Caco-2 (cell line): ENCODE measurements at places on chromosomes 6 and 20.
A peak's percentile ranks its signal among the peaks of the same experiment; 100 is the strongest.

DNA sequence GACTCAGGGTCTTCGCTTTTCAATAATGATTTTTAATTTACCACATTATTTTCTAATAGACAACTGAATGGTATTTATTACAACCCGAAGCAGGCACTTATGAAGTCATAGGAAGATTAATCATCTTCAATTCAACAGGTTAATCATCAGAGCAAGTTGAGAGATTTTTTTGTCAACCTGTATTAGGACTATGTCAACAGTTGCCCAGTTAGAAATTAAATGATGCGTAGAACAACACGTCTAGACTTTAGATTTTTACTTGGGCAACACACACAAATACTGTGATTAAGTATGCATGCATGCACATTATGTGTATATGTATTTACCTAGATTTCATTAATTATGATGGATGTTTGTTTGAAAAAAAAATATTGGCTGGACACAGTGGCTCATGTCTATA is 4.3 kb downstream of the ILRUN start:
- no peak for DNase-seq

GRCh38 chr6:22153384-22154158 is 143.3 kb downstream of the PRL start:
- no peak for DNase-seq

GRCh38 chr6:5078121-5078669 is 6.9 kb upstream of the PPP1R3G start:
- no peak for DNase-seq

DNA sequence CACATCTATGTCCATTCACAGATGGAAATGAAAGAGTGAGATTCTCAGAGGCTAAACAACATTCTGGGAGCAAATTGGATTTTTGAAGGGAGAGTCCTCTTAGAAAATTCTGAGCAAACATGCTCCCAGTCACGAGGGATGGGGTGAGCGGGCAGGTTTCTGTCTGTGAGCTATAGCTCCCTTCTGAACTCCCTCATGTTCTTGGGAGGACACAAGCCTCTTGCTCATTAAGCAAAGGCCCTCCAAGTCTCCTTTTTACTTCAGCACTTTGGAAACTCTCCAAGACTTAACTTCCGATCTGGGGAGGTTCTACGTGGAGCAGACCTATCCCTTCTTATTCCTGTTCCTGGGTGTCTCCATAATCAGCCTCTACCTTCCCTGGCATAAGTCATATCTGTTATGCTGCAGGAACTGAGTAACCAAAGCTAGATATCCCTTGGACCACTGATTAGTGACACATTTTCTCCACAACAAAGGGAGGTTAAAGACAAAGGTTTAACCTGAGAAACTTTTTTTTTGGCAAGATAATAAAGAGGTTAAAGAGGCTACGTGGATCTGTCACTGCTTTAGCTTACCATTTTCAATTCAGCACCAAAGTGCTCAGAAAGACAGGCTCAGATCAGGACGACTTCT is 33.0 kb upstream of the SMIM29 start:
- DNase-seq: no peak

DNA sequence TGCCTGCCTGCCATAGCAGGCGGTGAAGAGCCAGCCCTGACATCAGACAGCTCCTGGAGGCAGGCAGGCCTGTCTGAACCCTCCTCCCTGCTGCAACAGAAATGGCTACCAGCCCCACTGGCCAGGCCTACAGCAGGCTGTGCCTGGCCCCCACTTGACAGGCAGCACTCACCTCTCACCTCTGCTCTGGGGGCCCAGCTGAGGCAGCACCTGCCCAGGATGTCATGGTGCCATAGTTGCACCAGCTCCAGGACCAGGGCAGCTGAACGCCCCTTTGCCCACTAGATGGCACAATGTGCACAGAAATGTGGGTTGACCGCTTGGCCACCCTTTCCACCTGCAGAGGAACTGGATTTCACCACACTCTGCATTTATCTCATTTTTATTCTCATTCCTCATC is 30.6 kb downstream of the MRPL14 start:
- peak; percentile 73 for DNase-seq

DNA sequence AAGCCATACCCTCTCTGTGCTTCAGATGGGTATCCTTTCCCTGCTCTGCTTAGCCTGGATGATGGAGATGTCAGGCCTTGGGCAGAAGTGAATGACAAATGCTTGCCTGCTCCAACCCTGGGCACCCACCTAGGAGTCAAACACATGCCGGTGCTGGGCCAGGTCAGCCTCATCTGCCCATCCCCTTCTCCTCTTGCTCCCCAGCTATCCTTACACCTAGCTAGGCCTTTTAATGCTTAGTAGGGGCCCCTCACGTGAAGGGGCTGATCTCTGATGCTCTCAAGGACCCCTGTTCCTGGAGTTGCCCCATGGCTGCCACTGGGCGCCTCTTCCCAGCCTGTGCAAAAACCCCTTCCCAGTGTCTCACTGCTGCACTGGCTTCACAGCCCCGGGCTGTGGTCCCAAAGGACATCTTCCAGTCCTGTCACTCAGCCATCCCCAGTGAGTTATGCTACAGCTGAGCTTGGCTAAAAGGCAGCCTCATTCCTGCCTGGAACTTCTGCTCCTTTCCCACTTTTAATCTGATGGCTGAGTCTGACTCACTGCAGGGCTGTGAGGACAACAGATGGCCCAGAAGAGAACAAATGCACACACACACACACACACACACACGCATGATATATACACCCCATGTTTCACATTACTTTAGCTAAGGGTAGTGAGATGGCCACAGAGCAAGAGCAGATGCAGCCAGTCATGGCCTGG is 12.8 kb upstream of the SDCBP2 start:
- DNase-seq: no peak

DNA sequence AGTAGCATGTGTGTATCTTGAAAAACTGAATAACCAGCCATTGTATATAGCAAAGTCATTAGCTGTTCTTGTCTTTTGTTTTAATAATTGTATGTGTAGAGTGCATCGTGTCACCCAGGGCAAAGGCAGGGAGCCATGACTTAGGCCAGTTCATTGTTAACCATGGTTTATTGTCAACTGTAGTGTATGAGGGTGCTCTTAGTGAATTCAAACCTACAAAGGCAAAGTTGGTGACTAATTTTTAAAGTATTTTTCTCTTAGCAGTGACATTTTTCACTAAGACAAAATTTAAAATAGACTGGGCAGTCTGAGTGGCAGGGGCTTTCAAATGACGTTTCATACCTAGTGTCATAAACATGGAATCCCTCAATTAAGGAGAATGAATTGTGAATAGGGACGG is 79.0 kb downstream of the TULP4 start:
- no peak for DNase-seq

DNA sequence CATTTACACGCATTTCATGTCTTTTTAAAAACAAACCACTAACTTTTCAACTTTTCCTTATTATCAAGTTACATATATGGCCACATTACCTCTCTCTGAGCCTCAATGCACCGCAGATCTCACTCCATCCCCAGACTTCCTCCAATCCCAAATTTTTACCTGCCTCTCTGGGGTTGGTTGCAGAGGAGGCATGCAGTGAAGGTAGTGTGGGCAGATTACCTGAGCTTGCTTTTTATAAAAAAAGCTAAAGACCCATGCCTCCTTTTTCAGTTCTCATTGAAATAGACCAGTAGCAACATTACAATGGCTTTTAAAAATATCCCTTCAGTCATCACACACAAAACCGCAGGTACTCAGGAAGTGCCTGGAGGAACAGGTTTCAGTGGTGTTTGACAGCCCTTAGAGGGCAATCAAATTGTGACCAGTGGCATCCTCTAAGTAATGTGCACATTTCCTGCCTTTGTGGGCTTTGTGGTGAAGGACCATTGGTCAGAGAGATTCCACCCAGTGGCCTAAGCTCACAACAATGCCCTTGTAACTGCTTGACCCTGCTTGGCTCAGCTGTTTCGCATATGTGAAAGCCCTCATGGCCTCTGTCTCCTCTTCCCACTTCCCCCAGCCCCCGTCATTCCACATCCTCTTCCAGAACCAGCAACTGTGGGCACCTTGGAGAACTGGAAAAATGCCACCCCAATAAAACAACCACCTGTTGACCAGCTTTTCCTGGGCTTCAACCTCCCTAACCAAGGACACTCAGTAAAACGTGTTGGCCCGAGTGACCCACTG is 30.2 kb upstream of the IL17A start:
- DNase-seq: no peak

DNA sequence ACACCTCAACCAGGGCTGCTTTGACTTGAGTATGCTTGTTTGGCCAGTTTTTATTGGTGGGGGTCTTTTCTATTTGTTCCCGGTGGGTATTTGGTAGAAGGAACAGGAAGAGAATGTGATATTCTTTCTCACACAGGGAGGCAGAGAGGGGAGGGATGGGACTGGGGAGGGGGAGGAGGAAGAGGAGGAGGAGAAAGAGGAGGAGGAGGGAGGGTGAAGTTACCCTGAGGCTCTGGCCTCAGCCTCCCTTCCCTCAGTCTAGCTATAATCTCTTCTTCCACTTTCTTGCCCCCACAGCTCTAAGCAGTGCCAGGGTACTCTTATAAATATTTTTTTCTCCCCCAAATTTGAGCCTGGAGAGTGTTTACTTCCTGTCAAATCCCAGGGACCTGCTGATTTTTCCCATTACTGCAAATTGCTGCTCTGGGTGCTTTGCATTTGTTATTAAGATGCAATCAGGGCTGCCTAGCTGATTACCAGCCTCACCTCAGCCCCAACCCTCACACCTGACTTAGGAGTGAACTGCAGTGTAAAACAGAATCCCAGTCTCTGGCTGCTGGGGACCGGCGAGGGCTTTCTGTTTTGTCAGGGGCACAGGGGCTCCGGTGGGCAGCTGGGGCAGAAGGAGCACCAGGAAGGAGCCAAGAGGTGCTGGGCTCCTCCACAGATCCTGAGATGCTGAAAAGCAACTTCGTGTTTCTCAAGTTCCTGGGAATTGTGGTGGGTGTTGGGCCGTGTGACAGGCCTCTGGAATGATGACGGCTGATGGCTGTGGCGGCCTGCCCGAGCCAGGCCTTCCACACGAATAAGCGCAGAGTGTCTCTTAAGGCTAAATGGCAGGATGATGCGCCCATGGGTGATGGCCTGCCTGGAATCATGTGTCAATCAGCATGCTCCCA is 141.4 kb downstream of the CD83 start:
- DNase-seq: no peak

GRCh38 chr6:112841553-112842329 is 494.6 kb downstream of the RFPL4B start:
- DNase-seq: no peak

DNA sequence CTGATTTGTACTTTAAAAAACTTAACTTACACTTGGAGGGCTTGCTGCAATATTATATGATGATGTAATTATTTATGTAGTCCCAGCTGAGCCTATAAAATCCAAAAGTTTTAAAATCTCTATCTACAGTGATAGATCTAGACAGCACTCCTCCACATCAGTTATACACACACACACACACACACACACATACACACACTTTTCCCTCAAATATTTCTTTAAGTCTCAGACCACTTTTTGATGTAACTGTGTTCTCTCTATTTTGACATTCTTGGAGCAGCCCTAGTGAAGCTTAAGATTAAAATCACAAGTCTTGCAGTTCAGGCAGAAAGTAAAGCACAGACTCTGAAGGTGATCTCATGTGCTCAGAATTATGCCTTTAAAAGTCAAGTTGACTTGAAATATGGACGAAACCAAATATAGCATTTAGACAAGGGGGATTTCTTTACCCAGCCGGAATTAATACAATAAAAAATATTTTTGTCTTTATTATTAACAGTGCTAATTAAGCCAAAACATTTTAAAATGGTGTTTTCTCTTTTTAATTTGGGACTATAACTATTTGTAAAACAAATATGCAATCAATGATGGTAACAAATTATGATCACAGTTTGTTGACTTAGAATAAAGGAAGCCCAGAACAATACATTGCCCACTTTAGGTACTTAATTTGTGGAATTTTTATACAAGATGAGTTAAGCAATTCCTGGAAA is 63.5 kb upstream of the TMEM30A start:
- DNase-seq: no peak

GRCh38 chr6:105005451-105005850 is 48.5 kb downstream of the LIN28B start:
- DNase-seq: no peak

DNA sequence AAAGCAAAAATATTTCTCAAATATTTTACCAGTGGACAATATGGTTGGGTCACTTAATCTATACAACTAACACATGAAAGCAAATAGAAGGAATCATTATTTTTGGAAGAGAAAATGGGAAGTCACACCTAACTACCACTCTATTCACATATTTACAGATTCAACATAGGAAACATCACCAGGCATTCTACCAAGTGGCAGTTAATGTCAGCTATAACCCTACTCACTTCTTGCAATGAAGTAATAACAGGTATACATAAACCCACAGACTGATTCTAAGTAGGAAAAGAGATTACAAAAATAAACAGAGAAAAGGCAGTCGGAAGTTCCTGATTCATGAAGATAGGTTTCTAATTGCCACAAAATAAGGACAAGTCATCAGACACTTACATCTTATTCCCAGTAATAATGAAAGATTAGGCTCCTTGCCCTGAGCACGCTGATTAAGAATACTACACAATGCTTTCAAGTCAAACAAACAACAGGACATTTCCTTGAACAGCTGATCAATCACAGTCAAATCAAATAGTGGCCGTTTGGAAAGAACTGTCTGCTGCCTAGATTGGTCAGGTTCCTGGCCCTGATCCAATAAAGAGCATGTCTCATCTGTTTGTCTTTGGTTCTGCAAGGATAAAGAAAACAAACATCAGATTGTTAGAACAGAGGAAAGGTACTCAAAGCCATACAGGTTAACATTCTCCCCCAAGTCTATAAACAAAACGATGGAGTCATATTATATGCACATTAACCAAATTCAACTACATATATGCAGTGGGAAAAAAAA is 79.2 kb upstream of the PLN start:
- no peak for DNase-seq

DNA sequence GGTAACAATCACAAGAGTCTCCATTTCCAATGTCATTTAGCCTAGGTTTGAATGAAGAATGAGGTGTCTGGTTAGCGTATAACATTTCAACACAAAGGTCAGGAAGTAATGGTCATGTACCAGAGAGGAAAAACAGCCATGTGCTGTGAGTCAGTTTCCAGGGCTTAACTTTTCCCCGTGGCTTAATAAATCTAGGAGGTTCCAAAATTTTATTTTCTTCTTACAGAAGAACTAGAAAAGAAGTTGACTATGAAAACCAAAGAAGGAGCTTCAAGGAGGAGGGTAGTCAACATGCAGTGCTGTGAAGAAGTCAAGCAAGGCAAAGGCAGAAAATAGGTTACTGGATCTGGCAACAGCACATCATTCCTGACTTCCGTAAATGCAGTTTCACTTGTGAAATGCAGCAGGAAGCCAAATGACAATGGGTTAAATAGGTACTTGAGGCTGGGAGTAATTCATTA is 8.4 kb upstream of the GABRR2 start:
- DNase-seq: no peak

- DNase-seq: no peak
These were observed 33.8 kb downstream of the BRPF3 start for GRCh38 chr6:36230371-36230770.
